ENCODE measurements at places on chromosomes 11 and 22.

GRCh38 chr11:42967653-42968052 lies 344.1 kb upstream of the API5 start:
- no peak for DNase-seq

GRCh38 chr11:98531576-98531975 lies 489.2 kb upstream of the CNTN5 start:
- no peak for DNase-seq

- DNase-seq, result no peak
These were observed 173.2 kb upstream of the SORL1-AS1 start for GRCh38 chr11:121625777-121626506.

GRCh38 chr11:93493252-93493897 lies 49.8 kb downstream of the SMCO4 start:
- no peak for DNase-seq

Data from activated CD8-positive, alpha-beta memory T cell treated with anti-CD3 and anti-CD28 coated beads, Interleukin-2, amount 50 U/mL, for 4 hours (primary cell).